Stomach (tissue), 19 donors: ENCODE measurements at places on chromosomes 7 and 10. TPM values are rescaled to one million over a fixed set of nuclear protein-coding genes. Genes with fewer than 3 reads are reported as not detected.
A peak's percentile ranks its signal among the peaks of the same experiment; 100 is the strongest.

GRCh38 chr10:101013365-101013825, 13.8 kb downstream of the LZTS2 start:
- peaks cover 37% of the 10 kb centered on the region for H3K4me1 ChIP-seq
- H3K27me3 ChIP-seq = peaks cover 27% of the 10 kb centered on the region
- no peak for DNase-seq
- H3K36me3 ChIP-seq = no peaks in the 10 kb centered on the region
- H3K27ac ChIP-seq = no peak overlapping the region

- no peak overlapping the region for H3K27ac ChIP-seq
- no peaks in the 10 kb centered on the region for H3K36me3 ChIP-seq
- DNase-seq = no peak
- no peaks in the 10 kb centered on the region for H3K27me3 ChIP-seq
Measured at GRCh38 chr7:71243736-71244410, 111.9 kb downstream of the GALNT17 start.

- H3K36me3 ChIP-seq = peaks cover 41% of the 10 kb centered on the region
- H3K4me1 ChIP-seq = peaks cover 66% of the 10 kb centered on the region
- no peak overlapping the region for H3K27ac ChIP-seq
- no peak overlapping the region for H3K4me3 ChIP-seq
- H3K27me3 ChIP-seq = no peaks in the 10 kb centered on the region
- no peak for DNase-seq
Measured at GRCh38 chr7:130958846-130959245, 224.8 kb upstream of the KLF14 start.

DNA sequence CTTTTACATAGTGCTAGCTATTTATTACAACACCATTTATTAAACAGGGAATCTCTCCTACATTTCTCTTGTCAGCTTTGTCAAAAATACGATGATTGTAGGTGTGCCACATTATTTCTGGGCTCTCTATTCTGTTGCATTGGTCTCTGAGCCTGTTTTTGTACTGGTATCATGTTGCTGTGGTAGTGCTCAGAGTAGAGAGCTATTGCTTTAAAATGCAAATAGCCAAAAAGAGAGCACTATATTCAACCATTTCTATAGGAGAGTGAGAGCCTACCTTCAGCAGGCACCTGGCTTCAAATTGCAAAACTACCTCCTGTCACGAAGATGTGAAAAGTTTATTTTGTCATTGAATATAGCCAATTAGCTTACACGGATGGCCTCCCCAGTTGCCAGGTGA, 8.1 kb downstream of the ZNF92 start:
- H3K36me3 ChIP-seq = no peaks in the 10 kb centered on the region
- H3K27me3 ChIP-seq = no peaks in the 10 kb centered on the region
- H3K4me3 ChIP-seq = no peak overlapping the region
- no peak overlapping the region for H3K27ac ChIP-seq
- DNase-seq = no peak
- H3K4me1 ChIP-seq = peaks cover 3% of the 10 kb centered on the region

GRCh38 chr7:43639858-43640491, 57.1 kb downstream of the STK17A start:
- no peak overlapping the region for H3K4me3 ChIP-seq
- DNase-seq = peak; percentile 72
- H3K27ac ChIP-seq = peak overlapping the region; percentile 49
- H3K36me3 ChIP-seq = peaks cover 54% of the 10 kb centered on the region
- H3K27me3 ChIP-seq = no peaks in the 10 kb centered on the region

CAMK1D gene
- 3.1 TPM for total RNA-seq

TMEM184A gene
- 12.1 TPM for total RNA-seq
